ENCODE measurements at places on chromosomes 12 and 14.
A peak's percentile ranks its signal among the peaks of the same experiment; 100 is the strongest.

DNA sequence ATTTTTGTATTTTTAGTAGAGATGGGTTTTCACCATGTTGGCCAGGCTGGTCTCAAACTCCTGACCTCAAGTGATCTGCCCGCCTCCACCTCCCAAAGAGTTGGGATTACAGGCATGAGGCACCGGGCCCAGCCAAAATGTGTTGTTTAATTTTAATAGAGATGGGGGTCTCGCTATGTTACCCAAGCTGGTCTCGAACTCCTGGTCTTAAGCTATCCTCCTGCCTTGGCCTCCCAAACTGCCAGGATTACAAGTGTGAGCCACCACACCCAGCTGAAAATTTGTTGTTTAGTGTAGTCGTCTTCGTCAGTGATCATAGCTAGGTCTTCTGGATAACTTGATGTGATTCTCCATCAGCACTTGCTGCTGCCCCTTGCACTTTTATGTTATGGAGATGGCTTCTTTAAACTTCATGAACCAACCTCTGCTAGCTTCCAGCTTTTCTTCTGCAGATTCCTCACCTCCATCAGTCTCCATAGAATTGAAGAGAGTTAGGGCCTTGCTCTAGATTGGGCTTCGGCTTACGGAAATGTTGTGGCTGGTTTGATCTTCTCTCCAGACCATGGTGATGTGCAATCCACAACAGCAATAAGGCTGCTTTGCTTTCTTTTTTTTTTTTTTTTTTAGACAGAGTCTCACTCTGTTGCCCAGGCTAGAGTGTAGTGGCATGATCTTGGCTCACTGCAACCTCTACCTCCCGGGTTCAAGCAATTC is 13.0 kb downstream of the ISCU start:
- no peak for DNase-seq

- DNase-seq: no peak
Observed at GRCh38 chr12:25730489-25731349, 177.6 kb upstream of the LMNTD1 start.

DNA sequence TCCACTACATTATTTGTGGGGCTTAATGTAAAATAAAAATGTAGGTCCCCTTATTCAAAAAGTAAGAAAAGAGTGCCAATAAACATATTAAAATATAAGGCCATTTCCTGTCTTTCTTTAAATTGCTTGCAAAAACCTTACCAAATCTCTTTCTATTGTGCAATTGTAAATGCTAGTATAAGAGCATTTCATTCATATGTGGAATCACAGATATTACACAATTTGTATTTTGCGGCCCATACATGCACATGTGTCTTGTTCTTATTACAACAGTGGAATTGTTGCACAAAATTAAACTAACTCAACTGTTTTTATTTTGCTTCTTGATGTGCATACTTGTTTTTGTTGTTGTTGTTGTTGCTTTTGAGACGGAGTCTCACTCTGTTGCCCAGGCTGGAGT is 20.1 kb upstream of the CRADD start:
- DNase-seq: no peak

DNA sequence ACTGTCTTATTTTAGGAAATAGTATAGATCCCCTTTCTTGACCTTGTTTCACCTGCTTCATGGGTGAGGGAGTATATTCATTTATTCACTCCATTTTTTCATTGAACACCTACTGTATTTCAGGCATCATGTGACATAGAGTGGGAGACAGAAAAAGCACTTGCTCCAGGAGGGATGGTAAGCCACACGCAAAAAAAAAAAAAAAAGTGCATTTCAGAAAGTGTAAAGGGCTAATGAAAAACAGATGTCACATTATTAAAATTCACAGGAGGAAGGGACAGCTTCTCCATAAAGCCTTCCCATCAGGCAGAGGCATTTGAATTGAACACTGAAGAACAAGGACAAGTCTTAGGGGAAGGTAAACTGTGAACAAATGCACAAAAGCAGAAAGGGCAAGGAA is 7.5 kb downstream of the SLC8A3 start:
- DNase-seq: no peak

- no peak for DNase-seq
Observed at GRCh38 chr14:103172921-103173320, 49.7 kb downstream of the TNFAIP2 start.

DNA sequence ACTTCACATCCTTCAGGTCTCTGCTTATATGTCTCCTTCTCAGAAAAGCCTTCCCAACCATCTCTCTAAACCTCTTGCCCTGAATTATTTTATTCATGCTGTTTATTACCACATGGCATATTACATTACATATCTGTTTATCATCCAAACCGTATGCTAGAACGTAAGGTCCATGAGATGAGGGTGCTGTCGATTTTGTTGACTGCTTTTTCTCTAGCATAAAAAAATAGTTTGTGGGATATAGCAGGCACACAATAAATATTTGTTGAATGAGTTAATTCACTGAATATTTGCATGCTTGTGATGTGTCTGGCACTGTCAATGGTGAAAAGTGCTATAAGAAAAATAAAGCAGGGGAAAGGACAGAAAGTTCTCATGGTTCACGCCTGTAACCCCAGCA is 22.9 kb downstream of the SAMD4A start:
- no peak for DNase-seq

GRCh38 chr14:52563120-52563519 is 10.5 kb downstream of the GPR137C start:
- no peak for DNase-seq

DNA sequence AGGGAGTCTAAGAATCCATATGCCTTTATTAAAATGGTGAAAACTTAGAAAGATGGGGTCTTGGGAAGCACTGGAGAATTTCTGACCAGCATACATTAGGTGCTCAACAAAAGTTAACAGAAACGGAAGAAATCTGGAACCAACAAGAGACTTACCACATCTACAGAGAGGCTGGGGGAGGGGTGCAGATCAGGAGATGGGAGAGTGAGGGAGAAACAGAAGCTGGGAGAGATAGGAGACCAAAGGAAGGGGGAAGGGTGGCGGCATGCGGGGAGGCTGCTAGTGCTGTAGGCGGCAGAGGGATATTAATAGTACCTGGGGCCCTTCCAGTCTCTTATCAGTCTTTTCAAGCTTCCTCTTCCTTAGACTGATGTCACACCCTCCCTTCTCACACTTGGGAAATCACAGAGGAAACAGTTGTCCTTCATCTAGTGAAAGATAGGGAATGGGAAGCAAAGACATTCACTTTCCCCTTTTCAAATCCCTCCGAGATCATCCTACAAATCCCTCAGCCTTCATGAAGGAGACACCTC is 18.1 kb downstream of the ZBTB39 start:
- DNase-seq: no peak

DNA sequence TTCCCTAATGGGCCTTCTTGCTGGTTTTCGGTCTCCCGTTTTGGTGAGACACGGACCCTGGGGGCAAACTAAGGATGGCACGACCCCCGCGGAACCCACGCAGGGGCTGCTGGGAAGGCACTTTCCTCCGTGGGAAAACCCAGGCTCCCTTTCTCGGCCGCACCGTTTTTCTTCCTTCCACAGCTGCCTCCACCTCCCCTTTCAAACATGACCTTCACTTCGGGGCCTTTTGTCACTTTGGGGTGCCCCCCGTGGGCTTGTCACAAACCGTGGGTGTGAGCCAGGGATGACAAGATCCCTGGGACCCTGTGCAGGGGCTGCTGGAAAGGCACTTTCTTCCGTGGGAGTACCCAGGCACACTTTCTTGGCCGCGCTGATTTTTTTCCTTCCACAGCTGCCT is 268.7 kb downstream of the ALG10 start:
- DNase-seq: no peak

DNA sequence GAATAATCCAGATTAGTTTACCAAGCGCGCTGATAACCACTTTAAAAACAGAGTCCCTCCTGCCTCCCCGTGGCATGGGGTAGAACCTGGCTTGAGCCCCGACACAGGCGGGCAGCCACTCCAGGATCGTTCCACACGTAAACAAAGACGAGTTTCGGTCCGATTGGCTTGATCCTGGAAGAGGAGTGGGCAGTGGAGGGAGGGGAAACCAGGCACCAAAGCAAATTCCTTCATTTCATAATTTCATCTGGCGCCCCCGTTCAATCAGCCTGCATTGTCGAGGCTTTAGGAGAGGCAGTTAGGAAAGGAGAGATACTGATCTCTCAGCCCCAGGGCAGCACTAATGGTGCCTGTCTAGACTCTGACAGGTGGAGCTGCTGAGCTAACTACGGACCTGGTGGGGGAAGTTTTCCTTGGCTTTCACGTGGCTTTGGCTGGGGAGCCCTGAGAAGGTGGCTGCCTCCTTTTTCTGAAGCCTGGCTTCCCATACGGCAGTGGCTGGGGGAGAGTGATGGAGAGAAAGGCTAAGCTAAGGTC is 751 bp upstream of the GPRC5A start:
- no peak for DNase-seq

DNA sequence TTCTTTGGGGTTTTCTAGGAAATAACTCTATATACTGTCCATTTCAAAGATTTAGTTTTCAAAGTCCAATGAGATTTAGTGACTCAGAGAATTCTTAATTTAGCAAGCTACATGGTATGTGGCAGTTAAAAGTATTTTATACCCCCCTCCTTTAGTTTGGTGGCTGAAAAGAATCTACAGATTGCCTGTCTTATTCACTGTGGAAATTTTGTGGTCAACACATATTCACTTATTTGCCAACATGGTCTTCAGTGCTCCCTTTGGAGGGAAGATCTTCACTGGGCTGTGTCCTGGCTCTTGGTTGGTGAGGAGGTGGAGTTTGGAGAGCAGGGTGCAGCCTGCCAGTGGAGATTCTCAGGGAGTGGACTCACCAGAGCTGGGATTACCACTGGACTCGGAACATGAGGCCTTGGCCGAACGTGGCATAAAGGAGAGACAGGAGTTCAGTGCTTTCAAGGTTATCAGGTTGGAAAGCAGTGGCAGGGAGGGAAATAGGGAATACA is 39.8 kb downstream of the SAMD4A start:
- no peak for DNase-seq

DNA sequence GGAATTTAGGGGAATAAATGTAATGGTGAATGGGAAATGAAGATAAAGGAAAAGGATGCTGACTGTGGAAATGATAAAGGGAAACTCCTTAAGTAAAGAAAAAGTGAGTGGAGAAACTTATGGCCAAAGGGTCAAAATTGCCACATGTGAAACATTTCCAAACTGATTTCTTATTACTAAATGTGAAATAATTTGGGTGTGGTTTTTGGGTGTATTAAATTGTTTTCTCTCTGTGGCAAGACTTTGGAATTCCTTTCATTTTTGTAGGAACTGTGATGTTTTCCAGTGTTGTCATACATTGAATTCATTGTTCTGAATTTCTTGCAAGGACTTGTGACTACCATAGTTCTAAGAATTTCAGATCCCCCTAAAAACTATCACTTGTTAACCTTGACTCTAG is 1891.5 kb upstream of the SEL1L start:
- no peak for DNase-seq

DNA sequence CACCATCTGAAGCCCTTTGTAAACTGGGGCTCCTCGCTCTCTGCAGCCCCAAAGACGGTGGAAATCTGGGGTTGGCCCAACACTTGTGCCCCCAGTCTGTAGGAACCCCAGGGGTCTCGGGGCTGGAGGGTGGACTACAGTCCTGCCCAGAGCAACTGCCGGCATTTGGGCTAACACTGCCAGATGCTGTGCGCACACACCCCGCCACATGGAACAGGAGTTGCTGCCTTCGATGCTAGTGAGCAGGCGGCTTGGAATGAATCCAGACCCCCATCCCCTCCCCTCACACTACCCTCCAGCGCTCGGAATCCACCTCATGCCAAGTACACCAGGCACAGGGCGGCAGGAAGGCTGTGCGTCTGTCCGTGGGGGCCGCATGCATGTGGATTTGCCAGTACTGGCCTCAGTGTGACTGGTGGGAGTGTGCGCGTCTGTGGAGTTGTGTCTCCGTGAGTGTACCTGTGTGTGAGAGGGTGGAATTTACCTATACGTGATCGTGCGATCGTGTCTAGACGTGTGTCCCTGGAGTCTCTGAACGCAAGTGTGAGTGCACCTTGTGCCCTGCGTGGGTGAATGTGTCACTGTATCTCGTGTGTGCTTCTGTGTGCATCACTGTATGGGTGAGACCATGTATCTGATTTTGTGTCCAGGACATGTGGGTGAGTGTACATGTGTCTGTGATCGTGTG is 5.1 kb downstream of the LHX5 start:
- no peak for DNase-seq

DNA sequence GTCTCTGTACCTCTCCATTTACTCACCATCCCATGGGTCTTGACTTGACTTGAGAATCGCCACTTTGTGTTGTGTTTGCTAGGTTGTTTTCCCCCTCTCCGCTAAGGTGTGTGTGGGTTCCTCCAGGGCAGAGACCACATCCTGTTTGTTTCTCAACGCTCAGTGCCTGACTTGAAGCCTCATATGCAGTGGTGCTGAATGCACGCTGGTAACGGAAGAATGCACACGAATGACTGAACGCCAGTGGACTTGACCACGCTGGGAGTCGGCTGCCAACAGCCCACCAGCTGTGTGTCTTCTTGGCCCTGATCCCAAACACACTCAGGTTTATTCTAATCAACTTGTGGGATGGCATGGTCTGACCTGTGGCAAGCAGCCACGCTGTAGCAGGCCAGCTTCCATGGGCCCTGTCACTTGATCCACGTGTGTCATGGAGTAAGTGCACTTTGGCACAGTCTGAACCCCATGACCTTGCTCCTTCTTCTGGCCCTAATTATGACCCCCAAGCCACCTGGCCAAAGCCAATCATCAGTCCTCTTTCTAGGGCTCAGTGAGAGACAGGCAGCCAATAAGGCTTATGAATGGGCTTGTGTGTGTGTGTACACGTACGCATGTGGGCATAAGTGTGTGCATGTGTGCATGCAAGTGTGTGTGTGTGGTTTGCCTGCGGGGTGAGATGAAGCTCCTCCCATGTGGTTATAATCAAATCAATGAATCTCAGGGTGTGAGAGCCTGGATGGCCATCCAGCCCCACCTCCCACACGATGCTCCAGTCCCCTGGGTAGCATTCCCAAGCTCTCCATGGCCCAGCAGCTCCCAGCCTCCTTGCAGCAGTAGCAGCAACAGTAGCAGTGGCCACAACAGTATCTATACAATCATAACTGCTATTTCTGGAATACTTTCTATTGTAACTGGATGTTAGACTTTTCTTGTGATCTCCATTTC is 6.4 kb upstream of the TC2N start:
- DNase-seq: peak; percentile 32

- no peak for DNase-seq
Observed at GRCh38 chr12:118866346-118866745, 115.0 kb upstream of the SRRM4 start.

DNA sequence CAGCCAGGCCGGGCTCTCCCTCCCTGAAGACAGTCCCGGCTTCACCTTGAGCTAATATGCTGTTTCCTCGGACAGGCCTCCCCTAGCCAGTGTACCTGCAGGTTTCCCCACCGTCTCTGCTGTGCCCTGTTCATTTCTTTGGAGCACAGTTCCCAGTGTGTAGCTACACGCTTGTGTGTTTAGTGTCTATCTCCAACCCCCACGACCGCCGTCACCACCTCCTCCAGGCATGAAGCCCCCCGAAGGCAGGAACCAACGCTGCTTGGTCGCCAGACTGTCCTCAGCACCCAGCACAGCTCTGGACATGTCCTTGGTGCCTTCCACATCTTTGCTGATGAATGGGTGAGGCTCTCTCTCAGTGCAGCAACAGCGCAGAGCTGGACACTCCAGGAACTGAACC is 26.2 kb upstream of the PLEKHG6 start:
- DNase-seq: no peak

Data from activated CD8-positive, alpha-beta memory T cell treated with anti-CD3 and anti-CD28 coated beads for 1 hour (primary cell).